Inflammatory macrophage (primary cell): ENCODE measurements at places on chromosomes 4 and X.

DNA sequence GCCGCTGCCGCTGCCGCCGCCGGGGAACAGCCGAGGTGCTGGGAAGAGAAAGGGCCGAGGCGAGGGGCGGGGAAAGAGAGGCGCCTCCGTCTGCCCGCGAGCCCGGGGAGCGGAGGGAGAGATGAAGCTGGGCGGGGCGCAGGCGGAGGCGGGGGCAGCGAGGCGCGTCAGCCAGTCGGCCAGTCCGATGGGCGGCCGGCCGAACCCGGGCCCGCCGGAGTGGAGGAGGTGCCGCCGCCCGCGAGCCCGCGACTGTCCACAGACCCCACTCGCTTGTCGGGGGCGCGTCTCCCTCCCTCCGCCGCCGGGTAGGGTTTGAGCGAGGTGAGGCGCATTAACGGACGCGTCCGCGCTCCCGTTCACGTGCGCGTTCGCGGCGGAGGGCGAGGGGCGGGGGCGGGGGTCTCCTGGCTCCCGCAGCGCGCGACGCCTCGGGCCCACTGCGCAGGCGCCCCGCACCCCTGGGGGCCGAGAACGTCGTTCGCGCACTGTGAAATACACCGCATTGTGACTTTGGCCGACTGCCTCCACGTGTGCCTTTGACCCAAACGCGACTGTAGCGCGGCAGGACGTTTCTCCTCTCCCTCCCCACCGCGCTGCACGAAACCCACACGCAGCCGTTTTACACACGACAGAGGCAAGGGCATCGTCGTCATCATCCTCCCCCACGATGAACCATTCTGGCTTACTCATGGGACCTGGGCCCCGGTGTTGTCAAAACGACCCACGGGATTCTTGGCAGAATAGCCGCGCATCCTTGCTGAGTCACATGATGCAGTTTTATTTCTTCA is at the start of gene NUDT11:
Gene NUDT11, minus strand, starts transcription at position 92 of the 791 bp plus-strand sequence. CDS start 148 bp downstream, outside the sequence.
- no peak for DNase-seq

GRCh38 chrX:123600181-123600580 is 132.7 kb downstream of the THOC2 start:
- DNase-seq = no peak

GRCh38 chrX:51395810-51396728 is 63.4 kb downstream of the NUDT10 start:
- no peak for DNase-seq

- no peak for DNase-seq
These were observed 32.0 kb downstream of the NAP1L2 start for GRCh38 chrX:73182502-73183114.

DNA sequence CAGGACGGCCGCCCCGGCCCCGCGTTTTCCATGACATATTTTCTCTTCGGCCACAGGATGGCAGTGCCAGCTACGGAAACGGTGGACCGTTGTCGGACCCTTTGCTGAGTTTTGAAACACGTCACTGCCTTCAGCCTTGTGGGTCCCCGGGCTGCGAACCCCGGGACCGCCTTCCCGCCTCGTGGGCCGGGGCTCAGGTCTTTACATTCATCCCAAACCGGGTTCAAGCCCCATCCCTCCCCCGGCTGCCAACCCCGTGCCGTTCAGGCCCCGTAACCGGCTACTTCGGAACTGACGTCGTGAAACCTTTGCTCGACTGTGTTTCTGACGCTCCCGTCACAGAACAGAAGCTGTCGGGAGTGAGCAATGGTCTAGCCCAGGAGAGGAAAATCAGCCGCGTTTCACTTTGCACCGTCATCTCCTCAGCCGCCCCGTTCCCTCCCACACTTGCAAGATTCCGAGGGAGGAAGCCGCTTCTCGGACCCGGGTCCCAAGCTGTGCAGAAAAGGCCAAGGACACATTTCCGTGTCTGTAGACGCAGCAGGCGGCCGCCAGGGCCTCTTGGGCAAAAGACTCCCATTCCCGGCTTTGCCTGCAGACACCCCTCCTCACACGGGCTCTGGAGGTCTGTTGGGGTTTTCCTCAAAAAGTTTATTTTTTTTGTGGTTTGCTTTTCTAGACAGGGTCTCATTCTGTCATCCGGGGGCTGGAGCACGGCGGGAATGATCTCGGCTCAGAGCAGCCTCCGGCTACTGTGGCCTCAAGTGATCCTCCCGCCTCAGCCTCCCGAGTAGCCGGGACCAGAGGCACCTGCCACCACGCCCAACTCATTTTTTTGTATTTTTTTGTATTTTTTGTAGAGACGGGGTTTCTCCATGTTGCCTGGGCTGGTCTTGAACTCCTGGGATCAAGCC is 41.4 kb upstream of the PPP2R3B start:
- DNase-seq = no peak

- DNase-seq = no peak
These were observed 163.6 kb downstream of the CEP135 start for GRCh38 chr4:56112377-56112776.

DNA sequence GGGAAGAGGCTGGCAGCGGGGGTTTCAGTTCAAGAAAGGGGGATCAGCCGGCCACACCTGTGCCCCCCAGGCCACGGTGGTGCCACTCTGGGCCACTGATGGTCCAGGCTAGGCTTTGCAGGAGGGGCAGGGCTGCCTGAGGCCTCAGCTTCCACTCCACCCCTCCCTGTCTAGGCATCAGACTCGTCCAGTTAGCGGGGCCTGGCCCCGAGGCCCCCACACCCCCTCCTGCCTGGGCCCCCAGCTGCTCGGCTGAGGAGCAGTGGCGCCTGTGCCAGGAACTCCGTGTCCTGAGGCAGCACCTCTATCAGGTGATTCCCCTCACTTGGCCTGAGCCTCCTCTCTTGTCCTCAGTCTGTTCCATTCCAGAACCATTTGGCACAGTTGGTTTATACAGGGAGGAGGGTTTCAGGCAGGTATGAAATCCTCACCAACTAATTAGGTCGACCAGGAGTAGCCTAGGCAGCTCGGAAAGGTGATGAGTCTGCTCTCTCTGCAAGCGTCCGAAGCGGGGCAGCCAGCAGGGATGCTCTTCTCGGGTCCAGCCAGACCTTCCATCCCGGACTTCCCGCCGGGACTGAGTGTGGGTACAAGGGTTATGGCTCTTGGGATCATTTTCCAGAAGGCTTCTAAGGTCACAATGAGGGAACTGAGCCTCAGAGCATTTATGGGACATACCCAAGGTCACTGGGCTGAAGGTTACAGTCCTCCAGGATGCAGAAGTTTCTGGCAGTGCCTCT is 2.1 kb downstream of the NSG1 start:
- no peak for DNase-seq

GRCh38 chrX:19629541-19629940 is 114.2 kb upstream of the MAP3K15 start:
- no peak for DNase-seq
